ENCODE measurements at places on chromosomes 1 and 21. TPM values are rescaled to one million over a fixed set of nuclear protein-coding genes. Genes with fewer than 3 reads are reported as not detected.
A peak's percentile ranks its signal among the peaks of the same experiment; 100 is the strongest.

The CHODL gene
- total RNA-seq = not detected

The LINGO4 gene
- total RNA-seq = not detected

- no peak for DNase-seq
Observed at GRCh38 chr1:6790146-6790545, 4.9 kb downstream of the CAMTA1 start.

The COL24A1 gene
- 1.2 TPM for total RNA-seq

DNA sequence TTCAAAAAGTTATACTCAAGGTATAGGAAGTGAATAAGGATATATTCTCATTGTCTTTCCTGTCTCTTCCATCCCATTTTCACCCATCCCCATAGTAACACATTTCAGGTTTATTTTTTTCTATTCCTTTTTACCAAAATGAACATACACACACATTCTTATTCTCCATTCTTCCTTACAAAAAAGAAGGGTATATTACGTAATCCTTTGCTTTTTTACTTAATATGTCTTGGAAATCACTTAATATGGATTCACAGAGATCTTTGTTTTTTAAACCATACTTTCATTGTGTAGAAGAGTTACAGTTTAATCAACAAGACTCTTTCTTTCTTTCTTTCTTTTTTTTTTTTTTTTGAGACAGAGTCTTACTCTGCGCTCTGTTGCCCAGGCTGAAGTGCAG lies 128.2 kb upstream of the BMP8A start:
- no peak for DNase-seq

DNA sequence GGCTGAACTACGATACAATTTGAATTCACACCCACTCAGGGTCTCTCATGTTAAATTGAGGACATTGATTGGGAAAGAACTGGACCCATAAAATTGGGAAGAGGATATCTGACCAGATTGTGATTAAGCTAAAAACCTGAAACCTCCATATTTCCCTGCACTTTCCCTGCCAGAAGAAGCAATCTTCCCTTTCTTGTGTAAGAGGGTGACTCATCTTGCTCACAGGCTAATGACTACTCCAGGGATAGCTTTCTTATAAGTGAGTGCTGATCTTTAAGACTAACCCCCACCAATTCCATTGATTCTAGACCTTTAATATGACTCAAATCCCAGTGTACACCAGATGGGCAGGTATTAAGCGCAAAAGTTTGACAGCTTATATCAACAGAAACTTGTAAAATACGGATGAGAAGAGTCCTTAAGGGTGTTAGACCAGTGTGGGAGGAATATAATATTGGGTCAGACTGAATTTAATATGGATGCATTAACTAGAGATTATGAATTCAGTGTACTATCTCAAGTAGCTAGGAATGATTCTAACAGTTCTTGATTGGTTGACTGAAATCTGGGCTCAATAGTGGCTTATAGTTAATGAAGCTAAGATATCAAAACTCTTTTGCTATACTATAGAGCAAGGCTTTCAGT lies 12.1 kb upstream of the SGIP1 start:
- DNase-seq = peak; percentile 77

DNA sequence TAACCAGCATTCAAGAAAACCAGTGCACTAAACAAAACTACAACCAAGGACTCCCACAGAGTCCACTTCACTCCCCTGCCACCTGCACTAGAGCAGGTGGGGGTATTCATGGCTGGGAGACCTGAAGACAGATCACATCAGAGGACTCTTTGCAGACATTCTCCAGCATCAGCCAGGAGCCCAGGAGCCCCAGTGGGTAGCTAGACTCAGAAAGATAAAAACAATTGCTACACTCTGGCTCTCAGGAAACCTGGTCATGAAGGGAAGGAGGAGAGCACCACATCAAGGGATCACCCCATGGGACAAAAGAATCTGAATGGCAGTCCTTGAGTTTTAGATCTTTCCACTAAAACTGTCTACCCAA lies 472.1 kb downstream of the PLPP3 start:
- no peak for DNase-seq

GRCh38 chr21:45543710-45544448 lies 1.6 kb upstream of the SLC19A1 start:
- no peak for DNase-seq

- DNase-seq = no peak
Observed at GRCh38 chr1:60857851-60858250, 224.5 kb upstream of the NFIA start.

DNA sequence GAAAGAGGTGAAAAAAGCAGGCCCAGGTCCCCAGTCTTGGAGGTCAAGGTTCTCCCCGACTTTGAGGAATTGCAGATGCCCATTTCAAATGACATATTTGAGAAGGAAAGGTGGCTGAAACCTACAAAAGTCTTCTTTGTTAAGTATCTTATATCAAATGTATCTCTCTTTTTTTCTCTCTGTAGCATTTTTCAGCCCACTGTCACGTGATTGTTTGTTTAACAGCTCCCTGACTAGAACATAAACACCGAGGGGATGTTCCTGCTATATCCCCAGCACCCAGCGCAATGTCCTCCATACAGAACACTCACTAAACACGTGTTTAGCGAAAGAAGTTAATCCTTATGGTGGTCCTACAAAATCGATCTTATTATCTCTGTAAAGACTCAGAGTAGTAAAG lies 27.6 kb downstream of the BEND5 start:
- DNase-seq = no peak

DNA sequence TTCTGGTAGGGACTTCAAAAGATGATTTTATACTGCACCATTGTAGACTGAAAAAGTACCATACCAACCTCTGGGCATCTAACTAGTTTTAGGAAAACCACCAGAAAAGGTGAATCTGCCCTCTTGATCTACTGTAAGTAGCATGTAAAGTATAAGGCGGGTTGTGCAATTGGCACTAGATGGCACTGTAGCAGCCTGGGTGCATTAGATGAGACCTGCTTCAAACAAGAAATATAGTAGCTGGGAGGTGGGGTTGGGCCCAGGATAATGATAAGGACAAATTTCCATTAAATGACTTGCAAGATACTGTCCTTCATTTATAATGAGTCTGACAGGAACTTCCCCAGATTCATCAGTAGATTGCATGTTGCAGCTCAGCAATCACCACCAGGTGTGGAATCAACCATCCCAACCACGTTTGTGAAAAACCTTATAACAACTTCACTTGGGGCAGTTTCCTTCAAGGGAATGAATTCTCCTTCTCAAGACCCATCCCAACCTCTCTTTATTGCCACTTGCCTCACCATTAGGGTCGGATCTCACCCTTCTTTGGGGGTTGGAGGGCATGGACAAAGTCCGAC lies 37.3 kb upstream of the IL10 start:
- DNase-seq = peak; percentile 40

The PRMT6 gene
- total RNA-seq = 8.9 TPM

DNA sequence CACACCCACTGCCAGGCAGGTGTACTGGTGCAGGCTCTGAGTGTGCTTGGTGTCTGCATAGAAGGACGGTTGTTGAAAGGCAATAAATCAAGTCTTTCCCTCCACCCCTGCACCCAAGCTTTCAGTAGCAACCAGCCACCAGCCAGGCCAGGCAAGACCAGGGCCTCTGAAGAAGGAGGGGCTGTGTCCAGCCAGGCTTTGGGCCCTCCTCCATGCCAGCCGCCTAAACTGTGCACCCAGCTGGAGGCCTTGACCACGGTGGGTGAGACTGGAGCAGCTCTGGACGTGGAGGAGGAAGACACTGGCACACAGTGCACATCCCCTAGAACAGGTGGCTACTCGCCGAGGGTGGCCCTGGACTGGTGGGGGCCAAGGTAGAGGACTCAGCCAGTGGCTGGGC lies 4.9 kb downstream of the OLIG2 start:
- no peak for DNase-seq

The HUNK gene
- 0.48 TPM for total RNA-seq

GRCh38 chr1:43121256-43121900 lies 50.7 kb downstream of the EBNA1BP2 start:
- no peak for DNase-seq

GRCh38 chr21:14862794-14863720 lies 201.7 kb downstream of the NRIP1 start:
- DNase-seq = no peak

The KIRREL1 gene
- total RNA-seq = 77.3 TPM

The KNCN gene
- total RNA-seq = not detected

- DNase-seq = no peak
Observed at GRCh38 chr1:54397090-54397591, 9.1 kb downstream of the SSBP3 start.

DNA sequence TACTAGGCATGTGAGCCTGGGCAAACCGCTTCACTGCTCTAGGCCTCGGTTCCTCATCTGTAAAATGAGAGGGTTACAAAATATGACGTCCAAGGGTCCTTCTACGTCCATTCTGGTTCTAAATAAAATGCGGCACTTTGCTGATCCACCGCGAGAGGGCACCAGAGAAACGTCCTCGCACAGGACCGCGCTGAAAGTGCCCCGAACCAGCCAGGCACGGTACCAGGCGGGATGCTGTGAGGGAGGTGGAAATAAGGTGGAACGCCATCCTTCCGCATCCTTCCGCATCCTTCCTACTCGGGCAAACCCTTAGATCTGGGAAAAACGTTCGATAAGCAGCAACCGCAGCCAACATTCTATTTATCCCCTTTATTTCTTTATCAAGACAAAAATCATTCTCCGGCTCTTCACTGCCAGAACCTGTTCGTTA lies 60.3 kb upstream of the KRTAP19-8 start:
- DNase-seq = peak; percentile 35

DNA sequence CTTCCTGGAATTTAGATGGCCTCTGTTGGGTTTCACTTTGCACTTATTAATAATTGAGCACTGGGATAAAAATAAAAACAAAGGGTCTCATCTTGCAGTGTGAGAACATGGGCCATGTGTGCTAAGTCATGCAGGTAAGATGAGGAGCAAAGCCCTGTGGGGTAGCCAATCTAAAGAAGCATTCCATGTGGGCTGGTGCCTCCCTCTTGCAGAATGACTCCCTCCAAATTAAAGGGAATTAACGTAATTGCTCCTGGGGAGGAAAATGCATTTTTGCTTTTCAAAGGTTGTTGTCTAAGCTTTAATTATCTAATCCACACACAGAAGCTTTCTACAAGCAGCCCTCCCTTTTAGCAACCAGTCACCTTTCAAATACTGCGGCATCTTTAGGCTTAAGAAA lies 69.8 kb downstream of the CDC14A start:
- no peak for DNase-seq

GRCh38 chr1:33875862-33876261 lies 12.0 kb downstream of the HMGB4 start:
- DNase-seq = no peak

GRCh38 chr1:203627851-203628200 lies 1.2 kb downstream of the ATP2B4 start:
- peak; percentile 52 for DNase-seq

The CAP1 gene
- total RNA-seq = 593 TPM

- DNase-seq = no peak
Observed at GRCh38 chr1:77487631-77488030, 194.8 kb downstream of the ZZZ3 start.

- DNase-seq = no peak
Observed at GRCh38 chr1:13813398-13814012, 113.5 kb downstream of the PRDM2 start.

The OR6N1 gene
- not detected for total RNA-seq

The PKLR gene
- total RNA-seq = not detected

DNA sequence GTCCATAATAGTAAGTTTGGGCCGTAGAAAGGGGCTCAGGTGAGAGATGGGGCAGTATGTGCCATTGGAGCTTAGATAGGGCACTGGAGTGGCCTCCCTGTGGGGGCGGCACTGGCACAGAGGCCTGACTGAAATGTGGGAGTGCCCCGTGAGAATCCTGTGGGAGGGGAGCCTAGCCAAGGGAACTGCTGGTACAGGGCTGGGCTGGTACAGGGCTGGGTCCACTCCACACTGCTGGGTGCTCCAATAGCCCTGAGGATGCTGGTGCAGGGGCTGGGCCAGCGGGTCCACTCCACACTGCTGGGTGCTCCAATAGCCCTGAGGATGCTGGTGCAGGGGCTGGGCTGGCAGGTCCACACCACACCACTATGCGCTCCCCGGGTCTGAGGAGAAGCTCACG lies 44.8 kb upstream of the PWP2 start:
- no peak for DNase-seq

The PGLYRP4 gene
- total RNA-seq = not detected

DNA sequence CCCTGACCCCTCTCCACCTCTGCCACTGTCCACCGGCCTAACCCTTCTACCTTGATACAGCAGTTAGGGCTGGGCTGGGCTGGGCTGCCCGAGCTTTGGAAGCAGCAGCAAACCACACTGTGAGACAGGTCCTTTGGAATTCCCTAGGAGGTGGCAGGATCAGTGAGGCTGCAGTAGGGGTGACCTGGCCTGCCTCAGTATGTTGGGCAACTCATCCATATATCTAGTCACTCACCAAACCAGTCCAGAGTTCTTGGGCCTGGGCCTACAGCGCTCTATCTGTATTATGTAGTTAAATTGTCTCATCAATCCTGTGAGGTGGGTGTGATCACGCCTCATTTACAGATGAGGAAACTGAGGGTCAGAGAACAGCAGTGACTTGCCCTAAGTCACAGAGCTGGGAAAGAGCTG lies 13.3 kb upstream of the SYNC start:
- DNase-seq = no peak

The MAB21L3 gene
- total RNA-seq = not detected

- DNase-seq = no peak
Observed at GRCh38 chr1:241362350-241362749, 5.3 kb upstream of the RGS7 start.

The EXTL1 gene
- 4.1 TPM for total RNA-seq

DNA sequence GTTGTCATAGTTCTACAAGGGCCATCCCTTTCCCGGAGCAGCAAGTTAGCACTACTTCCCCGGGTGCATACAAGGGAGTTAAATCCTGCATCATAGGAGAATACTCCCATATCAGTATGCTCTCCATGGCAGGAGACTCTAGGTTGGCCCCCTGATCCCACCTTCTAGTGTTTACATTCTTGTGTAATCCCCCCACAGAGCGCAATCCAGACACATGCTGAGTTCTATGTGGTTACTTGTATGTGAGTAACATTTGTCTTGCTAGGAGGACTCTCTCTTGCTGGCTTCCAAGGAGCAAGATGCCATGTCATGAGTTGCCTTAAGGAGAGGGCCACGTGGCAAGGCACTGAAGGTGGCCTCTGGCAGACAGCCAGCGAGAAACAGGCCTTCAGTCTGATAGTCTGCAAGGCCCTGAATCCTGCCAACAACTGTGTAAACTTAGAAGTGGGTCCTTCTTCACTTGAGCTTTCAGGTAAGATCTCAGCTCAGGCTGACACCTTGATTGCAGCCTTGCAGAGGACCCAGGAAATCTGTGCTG lies 155.3 kb downstream of the CDC7 start:
- DNase-seq = no peak

DNA sequence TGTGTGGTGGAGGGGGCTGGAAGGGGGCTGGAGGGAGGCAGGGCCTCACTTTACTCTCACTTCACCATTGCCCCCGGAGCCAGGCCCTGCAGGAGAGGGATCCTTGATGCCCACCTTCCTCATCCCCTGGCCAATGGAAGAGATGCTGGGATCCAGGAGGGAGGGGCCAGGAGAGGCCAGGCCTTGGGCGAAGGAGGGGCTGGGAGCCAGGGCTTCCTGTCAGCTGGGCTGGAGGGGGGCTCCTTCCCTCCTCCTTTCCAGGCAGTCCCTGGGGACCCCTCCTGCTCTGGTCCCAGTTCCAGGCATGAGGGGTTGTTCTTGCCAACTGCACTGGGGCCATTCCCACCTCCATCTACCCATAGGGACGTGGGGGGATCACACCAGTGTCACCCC lies 5.7 kb downstream of the AHDC1 start:
- no peak for DNase-seq

The TIAM1 gene
- total RNA-seq = 3.6 TPM

The CRYBG2 gene
- not detected for total RNA-seq

- peak; percentile 77 for DNase-seq
Observed at GRCh38 chr1:20612221-20612746, 21.0 kb upstream of the PINK1 start.

The TTC22 gene
- not detected for total RNA-seq

The CCDC17 gene
- 0.20 TPM for total RNA-seq
